ENCODE measurements at places on chromosomes 11 and 22.

- DNase-seq, result no peak
These were observed 197.2 kb upstream of the PITPNB start for GRCh38 chr22:28116219-28116673.

DNA sequence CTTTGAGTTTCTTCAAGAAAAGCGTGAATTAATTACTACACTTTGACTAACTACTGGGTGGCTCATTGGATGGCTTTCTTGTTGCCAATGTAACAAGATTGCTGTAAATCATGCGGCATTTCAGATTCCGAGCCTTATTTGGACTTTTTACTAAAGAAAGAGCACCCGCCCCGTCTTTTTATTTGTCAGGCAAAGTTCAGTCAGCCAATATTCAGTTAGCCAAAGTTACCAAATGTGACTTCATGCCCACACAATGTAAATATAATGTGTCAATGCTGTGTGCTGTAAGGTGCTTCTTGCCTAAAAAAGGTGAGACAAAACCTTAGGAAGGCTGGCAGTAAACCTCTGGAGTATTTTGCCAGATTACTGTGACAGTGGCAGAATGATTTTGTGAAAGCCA, 14.8 kb downstream of the FLI1 start:
- no peak for DNase-seq

- peak; percentile 83 for DNase-seq
These were observed at the start of gene MTFP1 for GRCh38 chr22:30425616-30426387. MTFP1 (plus strand) TSS chr22:30425768; CDS start chr22:30425880, 112 bp downstream.

DNA sequence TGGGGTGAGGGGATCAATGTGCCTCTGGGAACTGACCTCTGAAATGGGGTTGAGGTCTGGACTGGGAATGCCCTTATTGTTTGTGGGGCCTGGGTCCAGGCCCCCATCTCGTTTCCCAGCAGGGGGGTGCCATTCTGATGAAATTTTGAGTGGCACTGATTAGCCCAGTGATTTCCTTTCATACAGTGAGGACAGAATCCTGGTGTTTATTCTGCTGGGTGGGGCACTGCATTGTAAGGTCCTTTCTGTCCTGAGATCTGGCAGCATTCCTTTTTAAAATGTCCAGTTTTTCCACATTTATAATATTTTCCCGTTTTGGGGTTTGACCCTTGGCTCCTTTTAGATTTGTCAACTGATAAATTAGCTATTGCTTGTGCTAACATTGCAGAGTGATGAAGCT, 27.1 kb downstream of the OR10A6 start:
- DNase-seq, result no peak
